Liver (tissue), 10 donors: ENCODE measurements at places on chromosomes 2 and 18.

DNA sequence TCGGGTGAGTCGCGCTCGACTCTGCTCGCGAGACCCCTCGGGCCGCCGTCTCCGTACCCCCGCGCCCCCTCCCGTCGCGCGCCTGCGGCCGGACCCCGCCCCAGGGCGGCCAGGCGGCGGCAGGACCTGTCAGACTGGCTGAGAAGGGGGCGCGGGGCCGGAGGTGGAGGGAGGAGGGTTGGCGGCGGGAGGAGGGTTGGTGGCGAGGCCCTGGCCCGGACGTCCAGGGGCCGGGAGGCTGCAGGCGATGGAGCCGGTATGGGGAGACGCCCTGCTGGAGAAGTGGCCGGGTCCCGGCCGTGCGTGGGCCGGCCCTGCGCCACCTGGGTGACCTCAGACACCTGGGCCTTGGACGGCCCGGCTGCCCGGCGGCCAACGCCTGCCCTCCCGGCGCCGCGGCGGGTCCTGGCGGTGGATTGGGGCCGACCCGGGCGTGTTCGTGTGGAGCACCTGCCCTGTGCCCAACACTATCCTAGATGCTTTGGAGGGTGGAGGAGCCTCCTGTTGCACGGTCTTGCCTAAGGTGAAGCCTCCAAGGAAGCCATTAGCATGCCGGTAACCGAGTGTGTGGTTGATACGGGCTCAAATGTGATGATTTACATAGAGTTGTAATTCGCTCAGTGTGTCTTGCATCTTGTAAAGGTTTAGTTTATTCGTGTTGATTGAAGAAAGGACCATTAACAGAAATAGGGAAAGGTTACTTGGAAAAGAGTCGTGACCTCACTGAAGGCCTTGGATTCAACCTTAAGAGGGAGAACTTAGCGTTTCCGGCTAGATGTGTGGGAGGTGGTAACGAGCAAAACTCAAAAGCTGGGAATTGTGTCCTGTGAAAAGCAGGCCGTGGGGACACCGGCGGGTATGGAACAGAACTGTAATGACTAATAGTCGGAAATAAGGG lies 550 bp downstream of the MYL12B start:
- H3K4me3 ChIP-seq = peak overlapping the region; percentile 98
- H3K36me3 ChIP-seq = peaks cover 9% of the 10 kb centered on the region
- H3K27me3 ChIP-seq = no peaks in the 10 kb centered on the region
- H3K4me1 ChIP-seq = peaks cover 46% of the 10 kb centered on the region

DNA sequence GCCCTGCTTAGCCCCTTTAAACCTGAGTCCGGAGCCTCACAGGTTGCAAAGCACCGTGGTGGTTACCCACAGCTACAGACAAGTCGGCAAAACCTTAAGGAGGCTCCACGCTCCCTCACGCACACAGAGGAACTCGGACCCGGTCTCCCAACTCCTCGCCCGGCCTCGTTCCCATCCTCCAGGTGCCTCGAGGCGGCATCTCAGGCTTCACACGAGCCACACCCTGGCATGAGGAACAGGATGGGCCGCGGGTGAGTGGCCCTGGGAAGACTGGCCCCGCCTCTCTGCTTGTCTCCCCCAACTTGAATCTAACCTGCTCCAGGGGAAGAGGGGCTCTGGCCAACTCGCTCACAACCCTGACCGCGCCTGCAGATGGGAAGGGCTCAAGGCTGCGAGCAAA lies 97.4 kb downstream of the EIPR1 start:
- no peaks in the 10 kb centered on the region for H3K27me3 ChIP-seq
- no peak overlapping the region for H3K27ac ChIP-seq
- no peak overlapping the region for H3K4me3 ChIP-seq
- H3K36me3 ChIP-seq = no peaks in the 10 kb centered on the region

GRCh38 chr2:188937228-188938220 lies 36.6 kb upstream of the COL3A1 start:
- no peaks in the 10 kb centered on the region for H3K4me1 ChIP-seq
- H3K27ac ChIP-seq = no peak overlapping the region
- H3K27me3 ChIP-seq = no peaks in the 10 kb centered on the region

GRCh38 chr2:172088245-172089004 lies 3.1 kb downstream of the DLX1 start:
- H3K4me3 ChIP-seq = no peak overlapping the region
- H3K27me3 ChIP-seq = peaks cover 74% of the 10 kb centered on the region
- peaks cover 11% of the 10 kb centered on the region for H3K4me1 ChIP-seq

GRCh38 chr2:118882693-118883336 lies 35.4 kb upstream of the EN1 start:
- no peaks in the 10 kb centered on the region for H3K27me3 ChIP-seq
- no peaks in the 10 kb centered on the region for H3K36me3 ChIP-seq
- H3K4me1 ChIP-seq = no peaks in the 10 kb centered on the region
- H3K27ac ChIP-seq = no peak overlapping the region

DNA sequence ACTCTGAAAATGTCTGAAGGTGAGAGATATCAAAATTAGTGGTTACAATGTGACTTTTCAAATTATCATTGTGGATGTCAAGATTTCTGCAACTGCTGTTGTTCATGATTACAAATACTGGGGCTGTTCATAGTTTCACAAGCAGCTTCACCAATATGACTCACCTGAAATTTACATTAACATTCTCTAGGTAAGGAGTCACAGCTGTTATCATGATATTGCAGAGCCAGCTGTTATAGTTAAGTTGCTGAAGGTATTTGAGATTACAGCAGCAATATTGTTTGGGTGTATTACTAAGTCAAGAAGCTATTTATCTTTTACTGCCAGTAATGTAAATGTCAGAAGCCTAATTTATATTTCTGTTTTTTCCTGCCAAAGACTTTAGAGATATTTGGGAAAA lies 140.0 kb downstream of the MC4R start:
- H3K27ac ChIP-seq = no peak overlapping the region
- H3K4me1 ChIP-seq = no peaks in the 10 kb centered on the region
- no peaks in the 10 kb centered on the region for H3K36me3 ChIP-seq
- DNase-seq = no peak
- no peak overlapping the region for H3K4me3 ChIP-seq
- H3K27me3 ChIP-seq = no peaks in the 10 kb centered on the region

DNA sequence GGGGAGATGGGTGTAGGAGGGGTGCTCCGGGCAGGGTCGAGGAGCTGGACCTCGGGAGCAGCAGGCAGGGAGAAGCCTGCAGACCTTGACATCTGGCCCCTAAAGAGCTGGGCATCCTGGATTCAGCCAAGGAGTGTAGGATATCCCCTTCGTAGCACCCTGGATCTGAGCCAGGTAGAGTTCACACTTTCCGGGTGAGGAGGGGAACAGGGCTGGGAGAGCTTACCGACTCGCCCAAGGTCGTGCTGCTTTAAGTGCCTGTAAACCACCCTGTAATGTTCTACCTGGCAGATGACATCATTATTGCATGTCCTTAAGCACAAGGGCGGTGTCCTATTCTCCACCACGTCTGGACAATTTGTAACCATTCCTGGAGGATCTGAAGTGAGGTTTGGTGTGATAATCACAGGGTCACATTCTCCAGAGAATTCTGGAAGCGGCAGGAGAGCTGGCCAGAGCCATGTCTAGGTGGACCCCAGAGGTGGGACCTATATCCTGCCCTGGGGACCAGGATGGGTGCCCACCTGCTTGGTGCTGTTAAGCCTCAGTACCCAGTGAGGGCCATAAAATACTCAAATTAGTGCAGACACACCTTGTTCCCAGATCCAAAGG lies 14.6 kb downstream of the ITM2C start:
- H3K27ac ChIP-seq = no peak overlapping the region
- H3K4me1 ChIP-seq = no peaks in the 10 kb centered on the region
- H3K4me3 ChIP-seq = no peak overlapping the region
- no peaks in the 10 kb centered on the region for H3K27me3 ChIP-seq
- no peak for DNase-seq

DNA sequence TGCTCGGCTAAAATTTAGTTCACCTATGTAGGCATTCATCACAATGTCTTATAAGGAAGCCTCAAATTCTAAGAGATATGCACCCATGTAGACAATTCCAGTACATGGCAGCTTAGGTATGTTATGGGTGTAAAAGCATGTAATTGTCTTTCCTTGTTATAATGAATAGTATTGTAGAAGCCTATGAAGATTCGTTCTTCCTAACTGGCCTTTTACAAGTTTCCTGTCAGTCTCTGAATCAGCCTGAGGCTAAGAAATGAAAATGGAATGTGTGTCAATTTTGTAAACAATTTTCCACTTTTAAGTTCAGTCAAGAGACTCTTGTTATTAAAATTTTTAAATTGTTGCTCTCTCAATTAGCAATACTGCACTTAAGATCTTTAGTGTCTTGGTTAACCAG lies 189.9 kb upstream of the GALNT5 start:
- no peaks in the 10 kb centered on the region for H3K4me1 ChIP-seq
- H3K4me3 ChIP-seq = no peak overlapping the region
- no peak for DNase-seq
- H3K36me3 ChIP-seq = no peaks in the 10 kb centered on the region

GRCh38 chr2:191629976-191630712 lies 47.8 kb upstream of the NABP1 start:
- H3K36me3 ChIP-seq = no peaks in the 10 kb centered on the region
- no peaks in the 10 kb centered on the region for H3K4me1 ChIP-seq
- no peak overlapping the region for H3K27ac ChIP-seq
- no peaks in the 10 kb centered on the region for H3K27me3 ChIP-seq

- H3K27me3 ChIP-seq = no peaks in the 10 kb centered on the region
- no peaks in the 10 kb centered on the region for H3K36me3 ChIP-seq
- no peaks in the 10 kb centered on the region for H3K4me1 ChIP-seq
- H3K4me3 ChIP-seq = no peak overlapping the region
These were observed 417.9 kb downstream of the CDH7 start for GRCh38 chr18:66168685-66169235.

GRCh38 chr18:44562986-44563385 lies 117.7 kb upstream of the SETBP1 start:
- no peaks in the 10 kb centered on the region for H3K36me3 ChIP-seq
- H3K27me3 ChIP-seq = no peaks in the 10 kb centered on the region
- no peaks in the 10 kb centered on the region for H3K4me1 ChIP-seq
- H3K27ac ChIP-seq = no peak overlapping the region
- no peak for DNase-seq

- H3K27me3 ChIP-seq = no peaks in the 10 kb centered on the region
- no peak overlapping the region for H3K4me3 ChIP-seq
- peaks cover 4% of the 10 kb centered on the region for H3K36me3 ChIP-seq
- DNase-seq = no peak
These were observed 152.9 kb upstream of the WDSUB1 start for GRCh38 chr2:159439421-159439820.

- no peaks in the 10 kb centered on the region for H3K27me3 ChIP-seq
- H3K4me1 ChIP-seq = peaks cover 50% of the 10 kb centered on the region
- H3K4me3 ChIP-seq = peak within 1 kb of the TSS; percentile 92
- DNase-seq = peak; percentile 58
- H3K27ac ChIP-seq = peak within 1 kb of the TSS; percentile 97
These were observed at the start of gene GCKR for GRCh38 chr2:27496357-27497287. TSS of gene GCKR (plus strand) at chr2:27496839. CDS start at chr2:27496905, 66 bp downstream.

GRCh38 chr2:69385443-69386151 lies 1.4 kb downstream of the GFPT1 start:
- no peaks in the 10 kb centered on the region for H3K27me3 ChIP-seq
- no peak overlapping the region for H3K27ac ChIP-seq
- peaks cover 6% of the 10 kb centered on the region for H3K4me1 ChIP-seq
- DNase-seq = no peak
- no peaks in the 10 kb centered on the region for H3K36me3 ChIP-seq

DNA sequence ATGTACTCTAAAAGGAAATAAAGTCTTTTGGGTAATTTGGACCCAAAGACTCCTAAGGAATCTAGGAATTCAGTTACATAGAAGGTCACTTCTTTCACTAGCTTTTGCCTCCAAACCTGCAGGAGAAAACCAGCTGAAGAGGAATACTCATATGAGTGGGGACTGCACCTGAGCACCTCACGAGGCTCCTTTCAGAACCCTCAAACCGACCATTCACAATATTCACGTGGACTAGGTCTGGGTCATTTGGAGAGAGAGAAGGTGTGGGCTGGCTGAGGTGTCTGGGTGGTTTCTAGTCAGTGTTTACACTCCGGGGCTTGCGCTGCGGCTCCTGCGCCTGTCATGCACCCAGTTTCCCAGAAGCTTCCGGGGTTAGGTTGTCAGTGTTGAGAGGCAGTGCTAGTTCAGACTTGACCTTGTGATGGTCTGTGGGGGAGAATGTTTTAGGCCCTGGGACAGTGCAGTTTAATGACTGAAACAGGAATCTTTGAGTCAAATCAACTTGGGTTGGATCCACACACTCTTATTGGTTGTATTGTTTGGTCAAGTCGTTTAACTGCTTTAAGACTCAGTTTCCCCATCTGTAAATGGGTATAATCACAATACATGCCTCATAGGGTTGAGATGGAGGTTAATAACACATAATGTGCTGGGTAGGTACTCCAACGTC lies 78.4 kb downstream of the LIMS1 start:
- no peaks in the 10 kb centered on the region for H3K4me1 ChIP-seq
- no peaks in the 10 kb centered on the region for H3K27me3 ChIP-seq
- H3K27ac ChIP-seq = no peak overlapping the region
- no peak overlapping the region for H3K4me3 ChIP-seq
- no peaks in the 10 kb centered on the region for H3K36me3 ChIP-seq

DNA sequence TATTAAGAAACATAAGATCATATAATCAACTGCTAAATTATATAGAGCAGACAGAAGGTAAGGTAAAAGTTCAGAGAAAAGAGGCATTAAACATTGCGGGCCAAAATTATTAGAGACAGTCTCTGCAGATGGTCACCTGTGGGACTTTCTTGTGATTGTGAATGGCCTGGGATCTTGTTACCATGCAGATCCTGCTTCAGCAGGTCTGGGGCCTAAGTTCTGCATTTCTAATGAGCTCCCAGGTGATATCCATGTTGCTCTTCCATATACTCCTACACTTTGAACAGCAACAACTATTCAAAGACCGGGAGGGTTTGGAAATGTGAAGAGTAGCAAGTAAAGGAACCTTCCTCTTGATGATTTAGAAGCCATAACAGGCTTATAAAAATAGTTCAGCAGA lies 8.5 kb upstream of the ETAA1 start:
- no peaks in the 10 kb centered on the region for H3K4me1 ChIP-seq
- no peak overlapping the region for H3K4me3 ChIP-seq
- H3K27ac ChIP-seq = no peak overlapping the region
- no peak for DNase-seq
- no peaks in the 10 kb centered on the region for H3K36me3 ChIP-seq

GRCh38 chr2:43397821-43398220 lies 171.4 kb upstream of the ZFP36L2 start:
- no peaks in the 10 kb centered on the region for H3K36me3 ChIP-seq
- peak overlapping the region; percentile 5 for H3K27ac ChIP-seq
- no peaks in the 10 kb centered on the region for H3K27me3 ChIP-seq
- no peaks in the 10 kb centered on the region for H3K4me1 ChIP-seq

DNA sequence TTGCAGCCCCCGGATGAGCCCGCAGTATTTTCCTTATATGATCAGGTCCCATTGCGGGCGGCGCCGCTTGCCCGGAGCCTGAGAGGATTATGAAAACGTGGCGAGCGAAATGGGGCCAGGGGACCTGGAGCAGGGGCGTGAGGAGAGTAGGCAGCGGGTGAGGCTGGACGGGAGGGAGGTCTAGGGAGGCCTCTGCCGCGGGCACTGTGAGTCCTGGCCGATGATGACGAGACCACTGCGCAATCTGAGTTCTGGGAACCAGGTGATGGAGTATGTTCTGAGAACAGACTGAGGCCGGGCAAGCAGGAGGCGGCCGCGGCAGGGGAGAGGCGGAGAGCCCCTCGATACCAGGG lies 790 bp upstream of the ACAA2 start:
- peak overlapping the region; percentile 63 for H3K4me3 ChIP-seq
- no peaks in the 10 kb centered on the region for H3K36me3 ChIP-seq
- DNase-seq = no peak
- H3K27me3 ChIP-seq = no peaks in the 10 kb centered on the region
- H3K27ac ChIP-seq = peak overlapping the region; percentile 99
- H3K4me1 ChIP-seq = peaks cover 33% of the 10 kb centered on the region

GRCh38 chr2:164000176-164000575 lies 264.4 kb upstream of the FIGN start:
- H3K4me3 ChIP-seq = no peak overlapping the region
- H3K4me1 ChIP-seq = no peaks in the 10 kb centered on the region
- H3K27ac ChIP-seq = no peak overlapping the region
- no peaks in the 10 kb centered on the region for H3K36me3 ChIP-seq
- DNase-seq = no peak
- H3K27me3 ChIP-seq = no peaks in the 10 kb centered on the region
